ENCODE measurements at places on chromosomes 6 and 20.

- DNase-seq: no peak
Observed at GRCh38 chr6:158514176-158514575, 45.7 kb upstream of the TMEM181 start.

DNA sequence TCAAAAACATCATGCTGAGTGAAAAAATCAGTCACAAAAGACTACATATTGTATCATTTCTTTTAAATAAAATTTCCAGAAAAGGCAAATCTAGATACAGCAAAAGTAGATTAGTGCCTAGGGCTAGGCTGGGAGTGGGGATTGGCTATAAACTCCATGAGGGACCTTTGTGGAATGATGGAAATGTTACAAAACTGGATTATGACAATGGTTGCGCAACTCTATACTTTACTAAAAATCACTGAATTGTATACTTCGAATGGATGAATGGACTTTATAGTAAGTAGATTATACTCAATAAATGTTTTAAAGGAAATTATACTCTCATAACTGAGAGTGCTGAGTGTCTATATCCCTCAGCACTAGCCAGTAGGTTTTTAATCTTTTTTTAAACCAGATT lies 4.3 kb downstream of the HMGN3 start:
- DNase-seq: no peak

GRCh38 chr6:155497273-155497672 lies 41.6 kb upstream of the NOX3 start:
- no peak for DNase-seq

GRCh38 chr6:56073761-56074160 lies 173.6 kb downstream of the COL21A1 start:
- no peak for DNase-seq

DNA sequence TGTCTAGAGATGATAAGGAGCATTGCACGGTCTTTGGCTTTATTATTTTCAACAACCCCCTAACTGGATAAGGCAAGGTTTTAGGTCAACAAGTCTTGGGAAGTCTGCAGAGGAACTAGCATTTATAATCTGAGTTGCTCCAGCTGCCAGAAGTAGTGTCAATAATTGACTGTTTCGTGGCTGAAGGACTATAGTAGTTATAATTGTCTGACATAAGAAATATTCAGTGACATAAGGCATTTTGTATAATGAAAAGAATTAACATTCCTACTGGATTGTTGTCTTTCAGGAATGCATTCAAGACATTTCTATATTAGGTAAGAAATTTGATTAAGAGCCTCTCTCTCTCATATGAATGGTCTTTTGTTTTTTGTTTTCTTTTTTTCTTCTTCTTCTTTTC lies 136.9 kb upstream of the SGK1 start:
- no peak for DNase-seq

- DNase-seq: peak; percentile 66
Observed at GRCh38 chr20:38674092-38674764, 50.1 kb upstream of the SLC32A1 start.

DNA sequence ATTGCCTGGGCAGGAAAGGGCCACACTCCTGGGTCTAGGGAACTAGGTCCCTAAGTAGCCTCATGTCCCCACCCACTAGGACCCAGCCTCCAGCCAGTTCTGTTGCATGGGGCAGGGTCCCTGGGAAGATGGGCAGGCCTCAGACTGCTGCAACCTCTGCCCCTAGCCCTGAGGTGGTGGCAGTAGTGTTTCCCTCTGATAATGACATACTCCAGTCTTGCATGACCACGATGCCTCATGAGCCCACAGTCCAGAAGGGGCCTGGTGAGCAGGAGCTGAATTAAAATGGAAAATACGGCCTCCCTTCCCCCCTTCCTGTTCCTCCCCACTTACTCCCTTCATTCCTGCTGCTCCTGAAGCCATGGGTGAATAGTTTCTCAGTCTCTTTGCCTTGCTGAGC lies 36.0 kb upstream of the SCRT2 start:
- DNase-seq: no peak

DNA sequence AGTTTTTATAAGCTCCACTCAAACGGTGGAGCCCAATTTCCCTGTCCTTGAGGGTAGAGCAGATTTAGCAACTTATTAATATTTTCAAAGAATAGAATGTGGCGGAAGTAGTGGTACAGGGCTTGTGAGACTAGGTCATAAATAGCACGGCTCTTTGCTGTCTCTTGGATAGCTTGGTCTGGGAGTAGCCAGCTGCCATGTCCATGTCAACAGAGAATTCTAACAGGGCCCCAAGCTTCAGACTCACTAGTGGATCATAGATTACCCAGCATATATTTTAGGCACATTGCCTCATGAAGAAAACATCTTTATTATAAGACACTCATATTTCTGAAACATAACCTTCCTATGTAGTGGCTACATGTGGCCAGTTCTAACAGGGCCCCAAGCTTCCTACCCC lies 755.7 kb downstream of the HDGFL1 start:
- DNase-seq: no peak

DNA sequence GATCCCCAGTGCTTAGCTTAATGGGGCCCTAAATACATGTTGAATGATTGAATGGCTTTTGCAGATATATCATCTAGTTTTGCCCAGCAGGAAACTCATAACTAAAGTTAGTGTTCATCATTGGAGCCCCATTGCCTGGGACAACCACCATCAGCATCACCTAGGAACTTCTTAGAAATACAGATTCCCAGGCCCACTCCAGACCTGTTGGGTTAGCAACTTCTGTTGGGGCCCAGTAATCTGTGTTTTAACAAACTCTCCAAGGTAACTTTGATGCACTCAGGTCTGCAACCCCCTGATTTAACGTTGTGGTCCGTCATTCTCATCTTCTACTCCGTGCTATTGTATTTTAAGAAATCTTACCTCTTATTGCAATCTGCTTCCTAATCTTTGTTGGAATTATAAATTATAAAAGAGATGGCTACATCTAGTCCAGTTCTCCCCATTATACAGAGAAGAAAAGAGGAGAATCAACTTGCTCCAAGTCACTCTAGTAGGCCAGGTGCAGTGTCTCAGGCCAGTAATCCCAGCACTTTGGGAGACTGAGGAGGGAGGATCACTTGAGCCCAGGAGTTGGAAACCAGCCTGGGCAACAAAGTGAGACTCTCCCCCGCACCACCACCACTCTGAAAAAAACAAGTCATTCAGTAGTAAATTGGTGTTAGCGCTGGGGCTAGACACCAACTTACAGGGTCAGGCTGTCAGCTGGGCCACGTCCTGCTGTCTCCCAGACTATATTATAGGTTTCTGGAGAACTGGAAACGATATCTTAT lies 13.7 kb downstream of the FOXP4 start:
- DNase-seq: no peak

- DNase-seq: no peak
Observed at GRCh38 chr6:105691971-105692370, 289.1 kb upstream of the PREP start.

DNA sequence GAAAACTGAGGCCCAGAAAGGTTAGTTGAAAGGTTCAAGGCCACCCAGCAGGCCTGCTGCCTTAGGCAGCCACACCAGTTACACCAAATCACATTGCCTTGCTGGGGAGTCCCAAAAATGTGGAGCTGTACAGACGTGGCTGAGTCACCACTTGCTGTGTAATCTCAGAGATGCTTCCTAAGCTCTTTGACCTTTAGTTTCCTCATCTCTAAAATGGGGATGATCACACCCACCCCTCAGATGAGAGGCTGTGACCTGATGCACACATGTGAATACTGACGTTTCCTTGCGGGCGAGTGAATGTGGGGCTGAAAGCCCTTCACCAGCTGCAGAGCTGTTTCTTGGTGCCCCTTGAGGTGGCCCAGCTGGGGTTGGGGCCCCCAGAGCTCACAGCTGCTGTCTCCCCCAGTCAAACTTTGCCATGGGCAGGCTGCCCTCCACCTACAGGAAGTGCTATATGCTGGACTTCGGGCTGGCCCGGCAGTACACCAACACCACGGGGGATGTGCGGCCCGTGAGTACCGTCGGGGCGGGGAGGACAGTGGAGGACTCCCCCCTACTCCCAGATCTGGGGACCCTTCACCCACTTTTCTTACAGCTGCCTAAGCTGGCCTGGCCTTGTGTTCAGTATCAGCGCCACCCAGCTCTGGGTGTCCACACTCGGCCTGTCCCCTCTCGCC lies 11.0 kb downstream of the TTBK1 start:
- peak; percentile 41 for DNase-seq

- no peak for DNase-seq
Observed at GRCh38 chr6:144346719-144347447, 61.7 kb downstream of the UTRN start.

- no peak for DNase-seq
Observed at GRCh38 chr20:45279992-45280391, 25.6 kb upstream of the SLPI start.

DNA sequence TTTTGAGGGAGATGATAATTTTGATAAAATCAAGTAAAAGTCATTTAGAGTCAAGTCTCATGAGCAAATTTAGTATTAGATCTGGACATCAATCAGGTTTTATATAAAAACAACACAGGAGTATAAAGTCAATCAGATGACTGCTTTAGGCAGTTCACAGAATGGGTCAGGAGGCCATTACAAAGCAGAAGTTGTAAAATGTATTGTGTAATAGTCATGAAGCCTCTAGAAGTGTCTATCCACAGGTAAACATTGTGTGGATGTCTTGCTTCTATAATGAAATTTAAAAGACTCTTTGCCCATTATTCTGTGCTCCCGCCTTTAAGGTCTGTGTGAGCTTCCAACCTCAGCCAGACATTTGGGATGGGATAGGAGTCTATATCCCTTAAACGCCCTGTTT lies 28.8 kb downstream of the MAP7 start:
- no peak for DNase-seq

DNA sequence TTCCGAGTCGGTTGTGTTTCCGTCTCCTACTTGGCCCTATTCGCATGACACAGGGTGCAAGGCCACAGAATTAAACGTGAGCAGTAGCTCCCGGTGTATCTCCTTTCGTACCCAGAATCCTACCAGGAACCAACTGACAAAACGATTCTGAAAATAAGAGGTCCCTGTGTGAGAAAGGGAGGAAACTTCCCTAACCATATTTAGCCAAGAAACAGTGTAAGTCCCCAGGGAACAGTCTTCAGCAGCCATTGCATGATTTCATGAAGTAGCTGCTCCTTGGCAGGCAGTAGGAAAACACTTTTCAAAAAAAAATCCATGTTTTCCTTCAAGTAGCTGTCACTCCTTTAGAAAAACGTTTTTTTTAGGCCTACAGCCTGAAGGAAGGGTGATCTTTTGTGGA lies 46.9 kb downstream of the PDE10A start:
- no peak for DNase-seq

DNA sequence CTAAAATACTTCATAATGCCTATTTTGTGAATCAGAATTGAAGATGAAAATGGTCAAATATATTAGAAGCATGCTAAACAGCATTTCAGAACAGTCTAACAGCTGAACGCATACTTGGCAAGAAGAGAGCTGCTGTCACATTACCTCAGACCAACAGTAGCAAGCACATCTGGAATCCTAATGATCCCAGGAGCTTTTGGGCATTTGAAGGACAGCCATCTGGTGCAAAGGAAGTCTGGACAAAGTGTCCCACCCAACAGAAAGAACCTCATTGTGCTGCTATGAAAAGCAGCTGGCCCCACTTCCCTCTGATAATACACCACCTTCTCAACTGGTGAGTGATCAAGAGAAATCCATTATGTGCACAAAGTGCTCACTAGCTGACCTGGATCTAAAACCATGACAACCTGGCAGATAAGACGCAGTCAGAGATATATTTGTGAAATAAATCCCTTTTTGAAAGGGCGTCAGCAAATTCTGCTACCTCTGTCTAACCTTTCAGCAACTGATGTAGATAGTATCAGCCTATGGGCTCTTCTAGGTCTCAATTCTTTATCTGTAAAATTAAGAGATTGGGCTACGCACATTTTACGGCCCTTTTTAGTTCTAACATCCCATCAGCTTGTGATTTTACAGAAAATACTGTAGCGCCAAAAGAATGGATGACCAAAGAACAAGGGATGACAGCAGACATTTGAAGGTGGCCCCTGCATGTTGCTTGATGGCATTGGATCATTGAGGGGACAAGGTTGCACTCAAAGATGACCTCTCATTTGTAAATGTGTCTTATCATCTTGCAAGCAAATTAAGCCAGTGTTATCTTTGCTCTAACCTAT lies 78.7 kb downstream of the SGK1 start:
- no peak for DNase-seq

DNA sequence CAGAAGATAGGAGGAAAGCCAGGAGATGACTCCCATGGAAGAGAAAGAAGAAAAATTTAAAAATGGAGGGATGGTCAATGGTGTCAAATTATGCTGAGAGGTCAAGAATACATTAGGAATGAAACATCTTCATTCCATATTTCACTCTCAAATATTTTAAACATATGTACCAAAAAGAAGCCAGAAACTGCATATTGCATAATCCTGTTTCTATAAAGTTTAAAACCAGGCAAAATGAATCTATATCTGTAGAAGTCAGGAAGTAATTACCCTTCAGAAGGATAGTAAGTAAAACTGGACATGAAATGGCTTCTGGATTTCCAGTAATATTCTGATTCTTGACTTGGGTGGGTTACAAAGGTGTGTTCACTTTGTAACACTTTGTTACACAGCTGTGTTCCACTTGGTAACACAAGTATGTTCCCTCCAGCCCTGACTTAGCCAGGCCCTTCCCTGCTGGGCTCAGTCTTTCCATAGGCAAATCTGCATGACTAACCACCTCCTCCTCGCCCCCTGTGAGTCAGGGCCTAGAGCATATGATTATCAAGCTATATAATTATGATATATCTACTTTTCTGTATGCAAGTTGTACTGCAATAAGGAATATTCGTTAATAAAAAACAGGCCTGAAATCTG lies 20.2 kb upstream of the C6orf141 start:
- no peak for DNase-seq

GRCh38 chr6:77492530-77492929 lies 29.2 kb upstream of the HTR1B start:
- DNase-seq: no peak

- no peak for DNase-seq
Observed at GRCh38 chr6:101486124-101486523, 92.6 kb downstream of the GRIK2 start.

Measured in stimulated activated CD4-positive, alpha-beta T cell treated with anti-CD3 and anti-CD28 coated beads, Interleukin-1b, Interleukin-23, amount 100 ng/mL, for 48 hours (primary cell).